ENCODE measurements at places on chromosomes 2 and 18.

DNA sequence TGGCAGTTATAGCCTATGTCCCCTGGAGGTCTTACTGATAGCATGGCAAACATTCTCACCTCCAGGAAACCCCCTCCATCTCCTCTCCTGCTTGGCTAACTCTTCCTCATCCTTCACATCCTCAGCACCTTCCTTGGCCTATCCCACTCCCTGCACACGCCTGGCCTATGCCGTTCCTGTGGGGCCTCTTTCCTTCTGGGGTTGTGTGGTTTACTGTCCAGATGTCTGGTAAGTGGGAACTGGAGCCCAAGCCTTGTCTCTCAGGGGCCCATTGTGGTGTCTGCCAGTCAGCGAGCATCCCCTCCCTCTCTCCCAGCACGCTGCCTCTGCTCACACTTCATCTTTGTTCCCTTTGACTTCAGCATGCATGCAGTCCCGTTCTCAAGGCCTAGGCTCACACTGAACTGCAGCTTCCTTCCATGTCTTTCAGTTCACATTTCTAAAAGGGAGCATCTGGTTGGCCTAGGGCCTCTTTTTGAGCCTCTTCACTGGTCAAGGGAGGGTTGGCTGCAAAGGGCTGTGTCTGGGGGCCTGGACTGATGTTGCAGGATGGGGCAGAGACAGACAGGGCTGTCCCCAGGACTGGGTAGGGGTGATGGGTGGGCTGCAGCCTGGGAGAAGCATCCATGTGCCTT lies 13.1 kb downstream of the SPR start:
- DNase-seq = no peak

DNA sequence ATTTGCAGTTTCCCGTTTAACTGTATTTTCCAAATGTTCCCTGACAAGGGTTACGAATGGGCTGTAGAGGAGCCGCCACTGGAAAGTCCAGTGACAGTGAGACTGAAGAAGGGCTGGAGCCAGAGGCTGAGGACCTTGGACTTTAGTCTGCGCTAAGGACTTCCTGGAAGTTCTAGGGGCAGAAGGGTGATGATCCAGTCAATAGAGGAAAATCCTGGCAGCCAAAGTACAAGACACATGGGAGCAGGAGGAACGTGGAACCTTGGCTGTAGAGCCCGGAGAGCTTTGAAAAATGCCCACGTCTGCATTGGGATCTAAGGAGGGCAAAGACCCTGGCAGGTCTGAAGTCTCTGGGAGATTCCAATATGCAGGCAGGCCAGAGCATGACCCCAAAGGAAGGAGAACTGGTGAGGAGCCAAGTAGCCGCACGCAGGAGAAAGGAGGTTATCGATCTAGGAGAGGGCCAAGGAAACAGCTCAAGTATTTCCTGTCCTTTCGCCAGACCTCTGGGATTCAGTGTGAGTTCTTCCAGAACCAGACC lies 28.5 kb downstream of the MBP start:
- DNase-seq = no peak

DNA sequence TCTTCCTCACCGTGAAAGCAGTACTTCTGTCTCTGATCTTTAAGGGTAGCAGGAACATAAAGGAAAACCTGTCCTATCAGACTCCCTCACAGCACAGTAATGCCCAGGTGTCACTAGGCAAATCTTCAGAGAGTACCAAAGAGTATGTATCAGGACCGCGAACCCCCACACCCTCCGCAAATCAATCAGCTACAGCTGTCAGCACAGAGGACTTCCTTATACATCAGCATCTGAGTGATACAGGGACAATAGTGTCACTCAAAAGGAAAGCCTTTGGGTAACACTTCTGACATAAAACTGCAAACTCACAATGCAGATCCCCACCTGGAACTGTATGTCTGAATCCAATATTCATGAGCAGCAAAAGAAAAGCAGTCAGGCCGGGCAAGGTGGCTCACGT lies 2.6 kb downstream of the AFG3L2 start:
- DNase-seq = no peak

GRCh38 chr2:122486705-122487415 lies 731.4 kb downstream of the TSN start:
- DNase-seq = no peak

- DNase-seq = no peak
These were observed 93.1 kb downstream of the PIK3C3 start for GRCh38 chr18:42048158-42048557.

DNA sequence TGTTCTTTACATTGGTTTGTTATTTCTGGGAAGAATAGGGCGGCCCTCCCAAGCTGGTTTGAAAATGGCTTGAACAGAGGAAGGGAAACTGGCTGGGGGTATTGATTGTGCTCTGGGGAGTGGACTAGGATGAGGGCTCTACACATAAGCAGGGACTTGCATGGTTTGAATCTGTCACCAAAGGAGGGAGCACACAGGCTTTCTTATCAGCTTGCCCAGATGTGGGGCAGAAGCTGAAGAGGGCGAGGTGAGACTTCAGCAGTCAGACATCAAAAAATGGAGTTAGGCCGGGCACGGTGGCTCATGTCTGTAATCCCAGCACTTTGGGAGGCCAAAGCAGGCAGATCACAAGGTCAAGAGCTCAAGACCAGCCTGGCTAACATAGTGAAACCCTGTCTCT lies 7.2 kb upstream of the RAB12 start:
- DNase-seq = no peak

DNA sequence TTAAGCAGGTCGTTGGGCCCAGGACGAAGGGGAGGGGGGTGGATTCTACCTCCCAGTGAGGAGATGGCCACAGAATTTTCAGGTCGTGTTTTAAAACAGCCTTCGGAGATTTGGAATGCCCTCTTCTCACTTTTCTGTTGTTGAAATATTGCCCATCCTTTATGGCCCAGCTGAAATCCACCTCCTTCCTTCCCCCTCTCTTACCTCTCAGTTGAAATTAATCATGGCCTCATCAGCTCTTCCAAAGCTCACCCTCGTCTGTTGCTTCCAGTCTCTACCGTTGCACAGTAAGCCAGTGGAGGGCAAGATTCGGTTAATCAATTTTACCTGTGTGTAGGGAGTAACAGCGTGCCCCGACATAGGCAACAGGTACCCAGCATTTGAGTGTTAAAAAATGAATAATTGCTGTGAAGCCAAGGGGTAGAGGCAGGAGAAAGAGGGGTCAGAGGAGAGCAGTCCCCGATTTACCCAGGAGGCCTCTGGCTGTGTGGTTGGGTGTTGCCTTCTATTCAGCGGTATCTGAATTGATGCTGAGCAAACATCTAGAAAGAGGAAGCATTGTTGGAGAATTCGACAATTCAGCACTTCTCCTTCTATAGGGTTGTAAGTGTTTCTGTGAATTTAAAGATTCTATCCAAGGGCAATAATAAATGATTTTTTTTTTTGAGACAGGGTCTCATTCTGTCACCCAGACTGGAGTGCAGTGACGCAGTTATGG lies 8.6 kb upstream of the PDIA6 start:
- no peak for DNase-seq

DNA sequence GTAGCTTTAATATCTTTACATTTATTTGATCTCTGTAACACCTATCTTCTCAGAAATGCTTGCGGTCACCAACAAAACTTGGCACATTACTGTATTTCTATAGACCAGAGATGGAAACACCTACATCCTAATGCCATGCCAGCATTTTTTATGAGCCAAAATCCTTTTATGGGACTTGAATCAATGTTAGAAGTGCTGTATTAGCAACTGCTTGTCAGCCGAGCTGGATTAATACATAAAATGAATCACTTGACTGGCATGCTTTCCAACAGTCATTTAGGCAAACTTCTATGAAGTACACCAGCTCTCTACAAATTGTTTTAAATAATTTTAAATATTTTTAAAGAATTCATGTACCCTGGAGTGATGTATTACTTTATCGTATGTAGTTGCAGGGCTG lies 272.9 kb upstream of the NRP2 start:
- no peak for DNase-seq

DNA sequence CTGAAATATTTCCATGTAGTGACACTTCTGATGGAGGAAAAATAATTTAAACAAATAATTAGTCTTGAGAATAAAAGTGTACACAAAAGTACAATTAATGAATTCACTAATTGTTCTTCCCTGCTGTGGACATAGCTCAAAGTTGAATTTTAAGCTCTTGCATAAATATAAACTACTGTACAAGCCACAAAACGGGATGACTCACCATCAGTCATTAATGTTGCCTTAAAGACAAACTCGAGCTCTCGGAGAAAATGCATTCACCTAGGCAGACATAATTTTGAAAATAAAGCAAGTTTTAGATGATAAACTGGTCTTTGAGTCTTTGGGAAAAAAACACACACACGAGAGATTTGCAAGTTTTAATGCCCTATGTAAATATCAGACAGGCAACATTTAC lies 436.4 kb downstream of the ZNF521 start:
- no peak for DNase-seq

GRCh38 chr2:120977582-120978358 lies 242.1 kb downstream of the GLI2 start:
- DNase-seq = no peak

DNA sequence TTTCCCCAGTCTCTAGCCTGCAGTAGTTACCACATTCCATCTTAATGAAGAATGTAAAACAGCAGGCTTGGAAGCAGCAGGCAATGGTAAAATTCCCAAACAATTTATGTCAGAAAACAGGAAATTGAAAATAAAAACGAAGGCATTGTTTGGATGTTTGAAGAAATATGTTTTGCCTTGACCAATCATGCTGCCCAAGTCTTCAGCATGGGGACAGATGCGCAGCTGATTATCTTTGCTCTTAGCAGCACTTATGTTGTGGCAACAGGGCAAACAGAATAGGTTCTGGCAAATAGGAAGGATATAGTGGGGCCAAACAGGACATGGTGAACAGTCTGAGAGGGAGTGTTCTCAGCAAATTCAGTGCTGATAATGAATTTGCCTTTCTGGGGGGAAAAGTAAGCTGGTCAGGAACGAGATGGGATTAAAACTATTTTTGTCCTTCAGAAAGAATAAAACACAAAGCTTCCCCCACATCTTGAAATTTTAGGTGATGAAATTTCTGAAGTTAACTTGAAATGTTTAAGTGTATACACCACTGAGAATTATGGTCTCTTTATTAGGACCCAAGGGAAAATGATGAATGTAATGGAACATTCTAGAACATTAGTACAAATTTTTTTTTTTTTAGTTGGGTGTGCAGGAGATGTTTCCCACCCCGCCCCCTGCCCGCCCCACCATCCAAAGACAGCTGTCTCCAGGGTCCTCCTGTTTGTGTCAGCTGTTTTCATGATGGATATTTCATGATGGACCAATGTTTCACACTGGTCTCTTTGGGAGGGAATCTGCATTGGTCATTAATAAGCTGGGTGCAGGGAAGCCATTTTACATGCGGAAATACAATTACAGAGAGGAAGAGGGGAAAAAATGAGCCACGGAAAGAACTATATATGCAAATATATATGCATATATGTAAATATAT lies 239.5 kb upstream of the REV1 start:
- DNase-seq = no peak

DNA sequence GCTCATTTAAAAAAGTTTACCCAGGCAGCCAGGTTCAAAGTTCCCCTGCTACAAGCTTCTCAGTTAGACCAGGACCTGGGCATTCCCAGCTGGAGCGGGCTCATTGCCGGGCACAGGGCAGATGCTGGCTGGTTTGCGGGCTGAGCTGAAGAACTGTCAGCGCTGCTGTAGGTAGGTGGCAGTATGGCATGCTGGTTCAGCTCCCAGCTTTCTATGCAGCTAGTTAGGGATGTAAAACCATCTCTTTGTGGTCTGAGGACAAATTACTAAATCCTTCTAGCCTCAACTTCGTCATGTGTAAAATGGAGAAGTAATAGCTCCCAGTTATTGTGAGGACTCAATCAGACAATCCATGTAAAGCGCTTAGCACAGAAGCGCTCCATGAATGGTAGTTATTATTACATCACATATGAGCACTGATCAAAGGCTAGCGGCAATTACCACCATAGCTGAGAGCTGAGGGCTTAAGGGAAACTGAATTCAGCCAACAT lies 2.4 kb upstream of the LDLRAD4 start:
- no peak for DNase-seq

GRCh38 chr2:148666555-148666954 lies 22.0 kb downstream of the EPC2 start:
- DNase-seq = no peak

DNA sequence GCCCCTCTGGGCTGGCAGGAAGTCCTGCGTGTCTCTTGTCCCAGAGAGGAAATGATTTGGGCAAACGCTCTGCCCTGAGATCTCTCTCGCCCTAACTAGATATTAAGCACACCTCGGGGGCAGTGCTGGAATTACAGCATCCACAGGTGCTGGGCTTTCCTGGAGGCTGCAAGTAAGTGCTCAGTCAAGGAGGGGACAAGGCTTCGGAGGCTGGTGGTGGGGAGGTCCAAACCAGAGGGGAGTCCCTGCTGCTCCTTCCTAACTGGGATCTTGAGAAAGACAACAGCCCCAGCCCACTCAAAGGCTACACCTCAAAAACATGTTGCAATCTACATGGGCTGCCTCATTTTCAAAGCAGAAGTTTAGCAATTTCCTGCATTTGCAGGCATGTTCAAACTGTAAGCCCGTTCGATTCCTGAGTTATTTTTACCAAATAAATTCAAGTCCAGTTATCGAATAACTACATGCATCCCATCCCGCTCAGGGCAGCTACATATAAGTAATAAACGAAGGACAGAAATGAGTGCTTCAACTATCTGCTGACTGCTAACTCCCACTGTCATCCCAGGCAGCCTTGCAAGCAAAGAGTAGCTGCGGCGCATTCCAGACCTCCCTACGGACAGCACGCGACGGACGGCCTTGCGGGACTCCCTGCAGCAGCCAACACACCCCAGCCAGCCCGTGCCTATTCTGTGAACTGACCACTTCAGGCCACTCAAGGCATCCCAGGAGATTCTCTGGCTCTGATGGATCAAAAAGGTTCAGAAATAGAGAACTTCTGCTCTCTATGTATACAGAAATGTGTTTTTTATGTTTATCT lies 27.5 kb downstream of the ZNF516 start:
- DNase-seq = no peak

DNA sequence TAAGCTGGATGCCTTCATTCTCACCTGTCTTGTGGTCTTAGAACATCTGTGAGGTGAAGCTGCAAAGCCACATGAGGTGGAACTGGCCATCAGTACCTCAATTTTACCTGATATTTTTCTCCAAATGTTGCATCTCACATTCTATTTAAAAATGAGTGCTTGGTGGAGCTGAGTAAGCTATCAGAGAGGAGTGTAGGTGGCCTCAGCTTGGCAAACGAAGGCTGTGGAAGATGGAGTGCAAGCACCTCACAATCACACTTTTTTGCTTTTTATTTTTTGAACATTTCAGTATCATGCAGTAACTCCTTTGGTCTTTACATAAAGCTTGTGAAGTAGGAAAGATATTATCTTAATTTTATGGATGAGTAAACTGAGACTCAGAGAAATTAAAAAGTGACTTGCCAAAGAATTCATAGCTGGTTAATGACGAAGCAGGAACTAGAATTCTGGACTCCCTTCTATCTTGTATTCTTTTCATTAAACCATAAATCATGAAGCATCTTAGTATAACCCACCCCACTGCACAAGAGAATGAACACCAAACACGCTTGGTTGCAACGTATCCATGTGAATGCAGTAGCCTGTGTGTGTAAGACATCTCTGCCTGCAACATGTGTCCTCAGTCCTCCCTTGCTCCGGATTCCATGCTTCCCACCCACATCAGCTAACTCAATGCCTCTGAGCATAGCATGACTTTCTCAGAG lies 27.2 kb downstream of the C2orf49 start:
- no peak for DNase-seq

- DNase-seq = no peak
These were observed 473.3 kb downstream of the SPAG16 start for GRCh38 chr2:213757525-213757924.

All from NCI-H2081 treated with DMSO at 0.1 percent for 48 hours (cell line).